ENCODE measurements at places on chromosomes 16 and 17.

DNA sequence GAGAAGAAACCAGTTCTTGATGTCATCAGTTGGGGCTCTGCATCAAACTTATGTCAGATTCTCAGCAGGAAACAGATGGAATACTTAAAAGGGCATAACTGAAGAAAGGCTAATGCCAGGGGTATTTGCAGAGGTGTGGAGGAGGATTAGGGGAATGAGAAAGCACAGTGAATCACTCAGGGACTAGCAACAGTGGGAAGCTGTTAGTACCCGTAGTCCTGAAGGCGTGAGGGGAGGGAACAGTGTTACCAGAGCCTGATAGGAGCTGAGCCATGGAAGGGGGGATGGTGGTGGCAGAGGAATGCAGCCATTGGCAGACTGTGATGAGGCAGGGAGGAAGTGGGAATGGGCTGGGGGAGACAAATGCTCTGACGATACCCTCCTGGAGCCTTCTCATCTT is 162.3 kb downstream of the UTP18 start:
- DNase-seq, result no peak

- no peak for DNase-seq
These were observed 57.7 kb upstream of the NLK start for GRCh38 chr17:27984816-27985215.

GRCh38 chr16:35752012-35752772 is 2292.8 kb downstream of the TP53TG3F start:
- DNase-seq, result no peak

DNA sequence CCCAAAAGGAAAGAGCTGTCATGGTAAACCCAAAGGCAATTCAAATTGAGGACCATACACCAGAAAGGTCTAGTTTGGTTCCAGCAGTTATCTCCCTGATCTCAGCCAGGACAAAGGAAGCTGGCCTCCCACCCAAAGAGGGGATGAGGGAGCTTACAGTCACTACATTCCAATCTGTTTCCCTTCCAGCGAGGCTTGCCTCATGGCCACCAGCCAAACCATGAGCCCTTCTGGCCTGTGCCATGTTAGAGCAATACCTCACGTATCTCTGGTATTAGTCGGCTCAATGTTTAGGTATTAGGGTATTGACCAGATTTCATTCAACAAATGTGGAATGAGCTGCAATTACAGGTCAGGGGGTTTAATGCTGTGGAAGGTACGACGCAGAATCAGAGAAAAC is 8.4 kb downstream of the NDUFAB1 start:
- DNase-seq, result no peak

GRCh38 chr16:21161211-21161610 is 2.7 kb downstream of the LDAF1 start:
- no peak for DNase-seq

DNA sequence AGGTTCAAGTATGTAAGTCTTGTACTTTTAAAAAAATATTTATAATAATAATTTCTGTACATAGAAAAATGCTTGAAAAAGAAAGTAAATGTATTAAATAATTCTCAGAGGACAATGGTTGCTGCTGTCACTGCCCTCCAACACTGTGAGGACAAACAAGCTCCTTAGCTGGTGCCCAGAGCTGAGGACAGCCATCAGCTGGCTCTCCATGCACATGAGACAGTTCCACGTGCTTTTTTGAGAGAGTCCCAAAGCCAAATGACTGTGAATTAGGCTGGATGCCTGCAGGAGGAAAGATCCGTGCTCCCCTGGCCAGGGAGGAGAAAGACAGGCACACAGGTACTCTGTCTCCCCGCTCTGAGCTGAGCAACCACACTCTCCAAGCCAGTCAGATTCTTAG is 115.5 kb upstream of the IRX5 start:
- no peak for DNase-seq

- no peak for DNase-seq
These were observed 52.9 kb downstream of the NF1 start for GRCh38 chr17:31147507-31148202.

DNA sequence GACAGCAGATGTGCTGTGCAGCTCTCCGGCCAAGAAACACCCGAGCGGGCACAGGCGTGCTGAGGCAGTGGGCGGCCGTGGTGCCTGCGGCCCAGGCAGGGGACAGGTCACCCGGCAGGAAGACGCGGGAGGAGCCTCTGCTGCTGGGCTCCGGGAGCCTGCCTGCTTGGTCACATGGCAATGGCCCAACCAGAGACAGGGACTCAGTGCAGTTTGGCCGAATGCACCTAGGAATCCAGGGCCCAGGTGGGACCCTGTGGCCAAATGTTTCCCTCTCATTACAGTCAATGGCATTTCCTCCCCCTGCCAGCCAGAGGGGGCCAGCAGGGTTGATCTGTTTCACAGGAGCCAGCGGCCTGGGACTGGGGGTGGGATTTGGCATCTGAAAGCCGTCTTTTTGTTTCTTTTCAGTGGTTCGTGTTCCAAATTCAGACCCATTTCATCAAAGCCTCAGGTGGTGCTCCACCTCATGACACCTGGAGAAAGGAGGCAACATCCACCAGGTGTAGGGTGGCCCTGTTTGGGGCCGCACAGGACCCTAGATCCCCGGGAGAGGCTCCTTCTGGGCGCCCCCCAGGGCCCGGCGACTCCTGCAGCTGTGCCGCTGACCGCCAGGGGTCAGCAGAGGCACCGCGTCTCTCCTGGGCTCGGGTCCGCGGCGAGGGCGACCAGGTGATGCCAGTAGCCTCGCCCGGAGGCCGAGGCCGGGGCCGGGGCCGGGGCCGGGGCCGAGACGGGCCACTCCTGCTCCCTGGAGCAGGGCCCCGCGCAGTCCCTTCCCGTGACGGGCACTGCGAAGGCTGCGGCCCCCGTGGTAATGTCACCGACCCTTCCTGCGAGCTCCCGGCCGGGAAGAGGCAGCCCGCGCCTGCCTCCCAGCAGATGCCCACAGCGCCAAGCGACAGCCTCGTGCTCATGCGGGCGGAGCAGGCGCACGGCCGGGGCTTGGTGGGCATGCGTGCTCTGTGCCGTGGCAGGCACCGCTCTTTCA is 118.5 kb downstream of the C16orf78 start:
- DNase-seq, result peak; percentile 62

GRCh38 chr17:35104844-35105450 is 14.7 kb downstream of the RAD51D start:
- no peak for DNase-seq

DNA sequence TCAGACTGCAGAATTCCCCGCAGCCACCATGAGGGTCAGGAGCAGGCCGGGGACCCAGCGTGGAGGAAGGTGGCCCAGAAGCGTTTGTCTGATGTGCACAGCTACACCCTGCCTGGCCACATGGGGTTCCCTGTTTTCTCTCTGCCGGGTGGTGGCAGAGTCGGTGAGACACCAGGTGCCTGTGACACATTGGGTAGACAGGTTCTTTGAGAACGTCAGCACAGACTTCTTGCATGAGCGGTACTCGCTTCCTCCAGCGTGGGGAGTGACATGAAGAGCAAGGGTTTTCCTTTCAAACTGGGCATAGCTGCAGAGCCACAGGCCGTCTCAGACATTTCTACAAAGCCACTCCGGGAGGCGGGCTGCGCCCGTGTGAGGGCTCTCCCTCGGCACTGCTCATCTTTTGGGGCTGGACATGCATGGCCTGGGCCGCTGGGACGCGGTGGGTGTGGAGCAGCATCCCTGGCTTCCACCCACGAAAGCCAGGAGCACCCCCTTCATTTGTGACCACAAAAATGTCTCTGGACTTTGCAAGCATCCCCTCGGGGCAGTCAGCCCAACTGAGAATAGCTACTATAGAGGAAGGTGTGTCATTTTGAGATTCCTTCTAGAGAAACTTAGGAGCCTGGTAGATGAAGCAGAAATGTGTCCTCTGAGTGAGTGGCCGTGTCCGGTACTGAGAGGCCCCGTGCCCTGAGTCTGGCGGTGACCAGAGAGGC is 26.0 kb downstream of the NME3 start:
- no peak for DNase-seq

DNA sequence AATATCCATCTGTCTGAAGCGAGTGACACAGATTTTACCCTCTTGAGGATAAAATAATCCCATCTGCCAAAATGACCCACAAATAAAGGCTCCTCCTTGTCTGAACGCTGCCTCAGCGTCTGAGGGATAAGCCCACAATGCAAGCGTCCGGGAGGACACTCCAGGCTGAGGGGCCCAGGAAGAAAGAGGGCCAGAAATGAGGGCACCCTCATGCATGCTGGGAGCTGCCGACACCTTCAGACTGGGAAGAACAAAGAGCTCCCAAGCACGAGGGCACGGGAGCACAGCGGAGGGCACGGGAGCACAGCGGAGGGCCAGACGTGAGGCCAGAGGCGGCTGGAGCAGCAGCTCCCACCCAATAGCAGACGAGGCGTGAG is 126.9 kb downstream of the ZNF778 start:
- DNase-seq, result no peak

Measured in CD4-positive, alpha-beta T cell treated with Interleukin-6 for 4 hours (primary cell).